ENCODE measurements at places on chromosomes 16 and 17.
A peak's percentile ranks its signal among the peaks of the same experiment; 100 is the strongest.

DNA sequence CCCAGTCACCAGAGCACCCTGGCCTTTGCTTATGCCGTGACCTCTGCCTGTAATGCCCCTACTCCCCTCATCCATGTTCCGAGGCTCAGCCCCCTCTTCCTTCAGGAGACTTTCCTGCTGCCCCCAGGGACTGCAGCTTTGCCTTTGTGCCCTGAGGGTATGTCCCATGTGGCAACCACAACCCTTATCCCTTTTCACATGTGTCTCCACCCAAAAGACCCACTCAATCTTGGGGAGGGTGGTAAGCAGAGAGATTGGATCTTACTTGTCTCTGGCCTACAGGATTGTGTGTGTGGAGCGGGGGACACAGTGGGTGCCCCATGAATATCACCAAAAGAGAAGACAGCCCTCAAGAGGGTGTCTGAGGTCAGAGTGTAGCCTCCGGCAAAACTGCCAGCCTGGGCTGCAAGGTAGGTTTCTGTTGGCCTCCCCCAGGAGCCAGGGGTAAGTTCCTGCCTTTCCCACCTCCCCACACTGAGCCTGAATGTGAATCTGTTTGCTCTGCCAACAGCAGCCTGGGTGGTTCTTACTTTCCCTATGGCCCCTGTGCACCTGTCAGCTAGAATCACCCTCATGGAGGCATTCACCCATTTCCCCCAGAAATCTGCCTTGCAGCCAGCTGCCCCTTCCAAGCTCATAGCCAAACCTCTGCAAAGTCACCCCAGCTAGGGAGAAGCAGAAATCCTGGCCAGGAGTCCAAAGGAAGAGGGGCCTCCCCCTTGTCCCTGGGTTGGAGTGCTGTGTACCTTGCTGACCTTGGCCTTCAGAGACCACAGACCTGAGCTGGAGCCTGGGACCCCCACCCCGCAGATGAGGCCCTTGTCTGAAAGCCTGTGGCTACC is 11.5 kb upstream of the C17orf113 start:
- DNase-seq, result peak; percentile 82

GRCh38 chr17:17515934-17516930 is 20.0 kb upstream of the RASD1 start:
- DNase-seq, result no peak

- peak; percentile 9 for DNase-seq
Observed at GRCh38 chr16:72434159-72434558, 262.2 kb upstream of the PMFBP1 start.

- no peak for DNase-seq
Observed at GRCh38 chr16:16059895-16060590, 110.6 kb downstream of the ABCC1 start.

DNA sequence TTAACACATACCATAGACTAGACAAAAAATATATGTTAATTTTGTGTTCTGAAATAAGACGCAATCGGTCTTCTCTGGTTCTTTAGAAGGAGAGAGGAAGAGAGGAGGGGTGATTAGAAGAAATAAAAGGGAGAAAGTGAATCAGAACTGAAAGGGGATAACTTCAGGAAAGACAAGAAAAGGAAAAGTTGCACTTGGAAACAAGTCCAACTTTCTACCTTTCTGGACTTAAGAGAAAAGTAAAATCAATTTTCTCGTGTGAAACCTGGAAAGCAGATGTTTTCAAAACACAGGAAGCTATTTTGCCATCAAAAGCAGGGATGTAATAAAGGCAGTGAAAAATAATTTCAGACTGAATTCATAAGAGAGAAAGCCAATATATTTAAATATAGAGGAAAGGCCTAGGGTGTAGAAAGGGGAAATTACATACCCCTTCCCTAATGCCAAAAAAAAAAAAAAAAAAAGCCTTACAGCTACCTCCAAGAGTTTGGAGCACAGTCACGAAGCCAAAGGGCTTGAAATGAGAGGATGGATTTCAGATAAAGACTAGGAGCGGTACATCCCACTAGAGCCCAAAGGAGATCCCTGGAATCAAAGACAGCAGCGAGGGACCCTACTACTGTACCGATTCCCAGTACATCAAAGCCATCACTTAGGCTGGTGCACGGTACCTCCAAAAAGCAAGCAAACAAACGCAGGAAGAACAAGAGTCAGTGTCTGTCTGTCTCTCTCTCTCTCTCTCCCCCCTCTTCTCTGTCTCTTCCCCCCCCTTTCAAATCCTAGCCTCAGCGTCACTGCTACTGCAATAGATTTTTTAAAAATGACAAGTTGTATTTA is 12.1 kb upstream of the ZFHX3 start:
- no peak for DNase-seq

- no peak for DNase-seq
Observed at GRCh38 chr16:55330781-55331647, 7.0 kb downstream of the IRX6 start.

DNA sequence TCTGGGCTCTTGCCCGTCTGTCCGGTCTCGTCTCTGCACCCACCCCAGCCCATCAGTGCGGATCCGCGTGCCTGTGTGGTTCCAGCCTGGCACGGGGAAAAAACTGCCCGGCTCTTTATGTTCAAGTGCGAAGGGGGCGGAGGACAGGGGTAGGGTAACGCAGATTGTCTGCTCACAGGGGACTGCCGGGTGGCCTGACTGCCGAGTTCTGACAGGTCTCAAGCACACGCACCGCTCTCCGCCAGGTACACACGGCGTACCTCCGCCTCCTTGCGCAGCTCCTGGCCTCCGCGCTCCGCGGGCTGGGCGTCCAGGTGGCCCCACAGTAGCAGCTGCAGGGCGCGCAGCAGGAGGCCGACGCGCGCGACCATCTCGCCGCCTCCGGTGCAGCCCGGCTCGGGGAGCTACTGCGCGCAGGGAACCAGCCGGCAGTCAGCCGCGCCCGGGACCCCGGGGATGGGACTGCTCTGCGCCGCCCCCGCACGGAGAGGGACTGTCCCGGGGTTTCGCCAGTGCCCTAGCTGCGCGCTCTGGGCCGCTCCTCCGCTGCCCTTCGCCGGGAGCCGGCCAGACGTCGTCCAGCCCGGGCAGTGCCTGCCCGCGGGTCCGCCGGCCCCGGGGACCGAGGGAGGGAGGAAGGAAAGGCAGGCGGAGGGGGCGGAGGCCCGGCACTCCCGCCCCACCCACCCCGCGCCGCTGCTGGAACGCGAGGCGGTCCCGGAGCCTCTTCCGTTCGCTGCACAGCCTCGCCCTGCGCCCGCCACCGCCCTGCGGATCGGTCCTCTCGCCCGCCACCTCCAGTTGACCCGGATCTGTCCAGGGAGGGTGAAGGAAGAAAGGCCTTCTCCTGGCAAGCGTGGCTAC is at the start of gene MMP28:
MMP28 (minus strand) TSS at position 635 of the 864 bp plus-strand sequence; CDS start at position 371, 264 bp downstream.
- DNase-seq, result peak; percentile 68

GRCh38 chr17:4234401-4234800 is 29.4 kb downstream of the ANKFY1 start:
- no peak for DNase-seq

DNA sequence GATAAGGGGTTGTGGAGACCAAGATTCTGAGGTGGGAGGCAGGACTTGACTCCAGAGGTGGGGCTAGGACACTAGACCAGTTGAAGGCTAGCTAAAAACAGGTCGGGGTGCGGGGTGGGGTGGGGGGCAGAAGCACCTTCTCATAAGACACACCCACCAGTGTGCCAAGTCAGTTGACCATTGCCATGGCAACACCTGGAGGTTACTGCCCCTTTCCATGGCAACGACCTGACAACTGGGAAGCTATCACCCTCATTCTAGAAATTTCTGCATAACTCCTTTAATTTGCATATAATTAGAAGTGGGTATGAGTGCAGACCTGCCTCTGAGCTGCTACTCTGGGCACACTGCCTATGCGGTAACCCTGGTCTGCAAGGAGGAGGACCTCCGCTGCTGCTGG is 53.9 kb upstream of the ALOX12 start:
- peak; percentile 16 for DNase-seq

- DNase-seq, result no peak
Observed at GRCh38 chr17:57441270-57441600, 184.9 kb downstream of the MSI2 start.

DNA sequence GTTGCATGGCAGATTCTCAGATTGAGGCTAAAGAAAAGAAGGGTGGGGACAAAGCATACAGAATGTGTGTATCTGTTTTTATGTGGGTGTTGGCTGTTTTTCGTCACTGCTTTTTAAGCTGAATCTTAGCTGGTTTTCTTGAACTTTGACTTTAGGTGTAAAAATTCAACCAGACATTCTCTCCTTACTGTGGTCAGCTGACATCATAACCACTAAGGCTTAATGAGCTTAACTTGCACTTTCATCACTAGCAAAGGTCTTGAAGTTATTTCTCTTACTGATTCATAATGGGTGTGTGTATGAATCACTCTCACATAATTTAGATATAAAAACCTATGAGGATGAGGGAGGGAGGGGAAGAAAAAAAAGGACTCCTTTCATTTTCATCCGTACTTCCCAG is 4.0 kb upstream of the CDC6 start:
- no peak for DNase-seq

DNA sequence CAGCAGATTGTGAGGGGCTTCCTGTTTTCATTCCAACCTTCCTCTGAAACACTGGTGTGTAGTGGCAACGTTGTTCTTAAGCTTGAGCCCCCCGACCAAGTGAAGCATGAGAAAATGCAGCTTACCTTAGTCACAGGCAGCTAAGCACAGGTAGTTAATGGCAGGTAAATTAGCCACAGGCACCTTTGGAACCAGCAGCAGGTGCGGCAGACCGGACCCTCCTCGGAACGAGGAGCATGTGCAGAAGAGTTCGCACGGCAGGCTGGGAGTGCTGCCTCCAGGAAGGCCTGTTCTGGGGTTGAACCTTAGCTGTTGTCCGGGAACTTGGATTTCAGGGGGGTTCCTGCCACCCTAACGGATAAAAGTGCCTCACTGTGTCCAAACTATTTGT is 7.2 kb upstream of the IRF8 start:
- no peak for DNase-seq

DNA sequence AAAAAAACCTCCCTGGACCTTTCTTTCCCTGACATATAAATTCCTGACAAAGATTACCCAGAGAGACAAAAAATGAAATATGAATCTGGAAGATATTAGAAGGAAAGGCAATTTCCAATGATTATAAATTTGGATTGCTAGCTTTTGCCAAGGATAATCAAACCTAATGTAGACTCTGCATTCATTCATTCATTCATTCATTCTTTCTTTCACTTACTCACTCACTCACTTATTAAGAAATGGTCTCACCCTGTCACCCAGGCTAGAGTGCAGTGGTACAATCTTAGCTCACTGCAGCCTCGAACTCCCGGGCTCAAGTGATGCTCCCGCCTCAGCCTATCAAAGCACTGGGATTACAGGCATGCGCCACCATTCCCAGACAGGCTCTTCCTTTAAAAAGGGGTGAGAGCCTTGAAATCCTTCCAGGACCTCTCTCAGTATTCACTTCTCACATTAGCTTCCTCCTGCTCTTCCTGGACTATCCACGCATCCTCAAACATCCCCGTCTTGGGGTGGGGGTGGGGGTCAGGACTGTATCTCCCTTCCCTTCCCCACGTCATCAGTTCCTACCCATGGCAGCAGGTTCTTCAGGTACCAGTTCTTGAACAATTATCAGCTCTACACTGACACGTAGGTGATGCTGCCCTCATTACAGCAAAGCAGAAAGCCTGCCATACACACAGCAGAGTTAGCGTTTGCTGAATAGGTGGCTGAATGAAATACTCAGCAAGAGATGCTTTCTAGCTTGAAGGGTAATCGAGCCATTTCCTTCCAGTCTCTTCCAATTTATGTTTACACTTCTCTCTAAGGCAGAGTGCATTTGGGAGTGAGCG is 19.8 kb downstream of the PRPSAP1 start:
- no peak for DNase-seq

Data from hematopoietic multipotent progenitor cell treated with erythropoietin and hydrocortisone succinate and interleukin-3 and kit ligand, for 6 days (in vitro differentiated cells).